Right renal pelvis (tissue), 4 donors: ENCODE measurements at places on chromosomes 3 and 15. TPM values are rescaled to one million over a fixed set of nuclear protein-coding genes. Genes with fewer than 3 reads are reported as not detected.

DNA sequence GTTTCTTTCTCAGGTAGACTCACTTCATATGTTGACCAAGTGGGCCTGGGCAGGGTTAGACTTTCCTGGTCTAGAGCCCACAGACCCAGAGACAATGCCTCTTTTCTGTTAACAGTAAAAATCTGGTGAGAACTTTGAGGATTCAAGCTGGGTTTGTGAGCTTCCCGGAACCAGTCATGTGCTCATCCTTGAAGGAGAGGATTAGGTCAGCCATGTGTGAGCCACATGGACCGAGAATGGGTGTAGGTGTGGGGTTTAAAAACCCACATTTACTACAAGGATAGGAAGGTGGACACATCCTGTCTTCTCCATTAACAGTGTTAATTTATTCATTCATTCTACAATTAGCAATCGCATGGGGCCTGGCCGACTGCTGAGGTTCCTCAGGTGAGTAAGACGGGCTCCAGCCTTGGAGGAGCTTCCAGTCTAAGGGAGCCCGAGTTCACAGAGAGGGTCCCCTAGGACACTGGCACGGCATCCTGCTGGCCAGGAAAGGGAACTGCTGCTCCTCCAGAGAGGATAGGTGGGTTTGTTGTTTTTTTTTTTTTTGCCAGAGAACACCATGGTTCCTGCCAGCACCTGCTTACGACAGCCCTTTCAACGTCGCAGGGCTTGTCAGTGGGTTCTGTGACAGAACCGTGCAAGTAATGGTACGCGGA is 69.0 kb downstream of the SQOR start:
- no peak for DNase-seq

- DNase-seq: no peak
These were observed 53.6 kb upstream of the ATP13A3 start for GRCh38 chr3:194540274-194540905.

- no peak for DNase-seq
These were observed 9.2 kb upstream of the TMEM212 start for GRCh38 chr3:171833789-171834460.

GRCh38 chr15:99128411-99128810 is 23.5 kb downstream of the SYNM start:
- DNase-seq: no peak

- no peak for DNase-seq
These were observed 111.4 kb downstream of the WNT7A start for GRCh38 chr3:13768453-13768852.

Gene CCDC33
- polyA plus RNA-seq: 6.2 TPM
